Adrenal gland (tissue), 19 donors: ENCODE measurements at places on chromosomes 1 and 21. TPM values are rescaled to one million over a fixed set of nuclear protein-coding genes. Genes with fewer than 3 reads are reported as not detected.

RBM11 gene
- total RNA-seq: 53.7 TPM

- H3K4me1 ChIP-seq: no peaks in the 10 kb centered on the region
- DNase-seq: peak; percentile 77
- no peaks in the 10 kb centered on the region for H3K36me3 ChIP-seq
- H3K27ac ChIP-seq: no peak overlapping the region
- H3K27me3 ChIP-seq: no peaks in the 10 kb centered on the region
These were observed 18.7 kb downstream of the MFSD2A start for GRCh38 chr1:39973503-39974135.

CCDC30 gene
- 5.4 TPM for total RNA-seq

SLC6A9 gene
- 20.5 TPM for total RNA-seq

- no peak overlapping the region for H3K4me3 ChIP-seq
- no peaks in the 10 kb centered on the region for H3K27me3 ChIP-seq
- no peaks in the 10 kb centered on the region for H3K36me3 ChIP-seq
These were observed 18.0 kb downstream of the KIAA1614 start for GRCh38 chr1:180930687-180931086.

GRCh38 chr1:183632964-183633363 is 2.6 kb downstream of the ARPC5 start:
- H3K4me1 ChIP-seq: peaks cover 56% of the 10 kb centered on the region
- H3K4me3 ChIP-seq: no peak overlapping the region
- no peak for DNase-seq
- H3K27ac ChIP-seq: peak overlapping the region; percentile 49

- no peaks in the 10 kb centered on the region for H3K4me1 ChIP-seq
- no peak overlapping the region for H3K27ac ChIP-seq
- no peaks in the 10 kb centered on the region for H3K36me3 ChIP-seq
These were observed 114.1 kb downstream of the WDR3 start for GRCh38 chr1:118043624-118044023.

DNA sequence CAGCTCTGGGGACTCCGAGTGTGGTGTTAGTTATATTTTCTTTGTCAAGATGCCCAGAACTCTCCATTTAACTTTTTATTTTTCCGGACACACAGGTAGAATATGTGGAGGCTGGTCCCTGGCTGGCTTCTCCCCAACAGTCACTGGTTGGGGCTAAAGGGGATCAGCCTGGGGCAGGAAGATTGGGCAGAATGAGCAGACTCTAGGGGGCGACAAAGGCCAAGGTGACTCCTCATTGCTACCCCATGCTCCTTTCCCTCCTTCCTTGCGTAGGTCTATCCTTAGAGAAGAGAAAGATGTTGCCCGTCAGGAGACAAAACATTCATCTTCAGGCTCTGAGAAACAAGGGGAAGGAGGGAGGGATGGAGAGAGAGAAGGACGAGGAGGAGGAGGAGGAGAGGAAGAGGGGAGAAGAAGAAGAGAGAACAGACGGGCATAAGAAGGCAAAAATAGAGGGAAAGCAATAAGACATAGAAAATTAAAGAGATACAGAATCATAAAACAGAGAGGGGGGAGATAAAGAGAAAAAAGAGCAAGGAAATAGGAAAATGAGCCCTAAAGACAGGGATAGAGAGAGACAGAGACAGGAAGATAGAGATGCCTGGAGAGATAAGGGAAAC is 89.9 kb downstream of the FOXD2 start:
- DNase-seq: no peak
- H3K36me3 ChIP-seq: no peaks in the 10 kb centered on the region
- H3K4me1 ChIP-seq: peaks cover 2% of the 10 kb centered on the region
- no peaks in the 10 kb centered on the region for H3K27me3 ChIP-seq

GRCh38 chr1:187903223-187903622 is 1074.5 kb downstream of the PLA2G4A start:
- no peaks in the 10 kb centered on the region for H3K36me3 ChIP-seq
- H3K27ac ChIP-seq: no peak overlapping the region
- H3K4me3 ChIP-seq: no peak overlapping the region
- H3K4me1 ChIP-seq: no peaks in the 10 kb centered on the region
- no peaks in the 10 kb centered on the region for H3K27me3 ChIP-seq
- DNase-seq: no peak

GRCh38 chr1:69533343-69533742 is 34.4 kb upstream of the LRRC7 start:
- H3K27me3 ChIP-seq: no peaks in the 10 kb centered on the region
- no peak for DNase-seq
- H3K4me1 ChIP-seq: no peaks in the 10 kb centered on the region
- no peak overlapping the region for H3K27ac ChIP-seq
- no peaks in the 10 kb centered on the region for H3K36me3 ChIP-seq

- H3K36me3 ChIP-seq: no peaks in the 10 kb centered on the region
- no peak overlapping the region for H3K27ac ChIP-seq
- no peaks in the 10 kb centered on the region for H3K27me3 ChIP-seq
- DNase-seq: no peak
- H3K4me3 ChIP-seq: no peak overlapping the region
- H3K4me1 ChIP-seq: no peaks in the 10 kb centered on the region
These were observed 31.4 kb downstream of the SLC44A3 start for GRCh38 chr1:94851571-94851970.

KIF26B gene
- total RNA-seq: 3.1 TPM

GRCh38 chr1:204190212-204191211 is 5.8 kb downstream of the KISS1 start:
- no peak overlapping the region for H3K4me3 ChIP-seq
- H3K36me3 ChIP-seq: no peaks in the 10 kb centered on the region
- peaks cover 19% of the 10 kb centered on the region for H3K27me3 ChIP-seq
- H3K27ac ChIP-seq: no peak overlapping the region
- DNase-seq: no peak

GRCh38 chr1:236067854-236068454 is 3.1 kb upstream of the NID1 start:
- no peak overlapping the region for H3K27ac ChIP-seq
- no peaks in the 10 kb centered on the region for H3K36me3 ChIP-seq
- H3K4me3 ChIP-seq: no peak overlapping the region

DNA sequence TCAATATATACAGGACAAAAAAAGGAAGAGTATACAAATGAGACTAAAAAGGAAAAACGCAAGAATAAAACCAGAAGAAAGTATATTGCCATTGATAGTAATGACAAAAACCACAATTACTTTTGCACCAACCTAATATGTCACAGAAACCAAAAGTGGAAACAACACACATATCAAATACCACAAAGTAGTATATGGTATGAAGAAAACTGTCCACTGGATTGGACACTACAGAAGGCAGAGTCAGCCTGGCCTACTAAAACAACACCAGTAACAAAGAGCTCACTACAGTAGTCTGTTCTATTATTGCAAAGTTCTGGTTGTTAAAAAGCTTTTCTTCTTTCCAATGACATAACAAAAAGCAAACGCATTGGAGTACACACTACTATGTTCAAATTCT is 17.7 kb downstream of the TESK2 start:
- no peaks in the 10 kb centered on the region for H3K36me3 ChIP-seq
- H3K27me3 ChIP-seq: no peaks in the 10 kb centered on the region
- no peak overlapping the region for H3K4me3 ChIP-seq
- no peak overlapping the region for H3K27ac ChIP-seq
- DNase-seq: no peak
- H3K4me1 ChIP-seq: no peaks in the 10 kb centered on the region

SLC25A44 gene
- 19.1 TPM for total RNA-seq

- no peaks in the 10 kb centered on the region for H3K36me3 ChIP-seq
- peak overlapping the region; percentile 53 for H3K27ac ChIP-seq
- DNase-seq: peak; percentile 63
These were observed 38.0 kb downstream of the TMEM50B start for GRCh38 chr21:33441489-33442477.

- H3K4me3 ChIP-seq: peak overlapping the region; percentile 9
- no peaks in the 10 kb centered on the region for H3K27me3 ChIP-seq
- no peaks in the 10 kb centered on the region for H3K36me3 ChIP-seq
- peak overlapping the region; percentile 62 for H3K27ac ChIP-seq
- peak; percentile 98 for DNase-seq
- peaks cover 17% of the 10 kb centered on the region for H3K4me1 ChIP-seq
These were observed 16.3 kb upstream of the SARS1 start for GRCh38 chr1:109197158-109198042.

- H3K27ac ChIP-seq: no peak overlapping the region
- DNase-seq: peak; percentile 31
- peaks cover 3% of the 10 kb centered on the region for H3K27me3 ChIP-seq
- H3K36me3 ChIP-seq: no peaks in the 10 kb centered on the region
- no peak overlapping the region for H3K4me3 ChIP-seq
These were observed 21.8 kb downstream of the MMEL1 start for GRCh38 chr1:2611031-2611501.

S100A1 gene
- 0.97 TPM for total RNA-seq

MIXL1 gene
- 0.06 TPM for total RNA-seq

- no peak overlapping the region for H3K27ac ChIP-seq
- no peaks in the 10 kb centered on the region for H3K4me1 ChIP-seq
- DNase-seq: peak; percentile 68
- no peaks in the 10 kb centered on the region for H3K36me3 ChIP-seq
- H3K4me3 ChIP-seq: no peak overlapping the region
These were observed 9.2 kb downstream of the IKBKE start for GRCh38 chr1:206479183-206480125.

DNA sequence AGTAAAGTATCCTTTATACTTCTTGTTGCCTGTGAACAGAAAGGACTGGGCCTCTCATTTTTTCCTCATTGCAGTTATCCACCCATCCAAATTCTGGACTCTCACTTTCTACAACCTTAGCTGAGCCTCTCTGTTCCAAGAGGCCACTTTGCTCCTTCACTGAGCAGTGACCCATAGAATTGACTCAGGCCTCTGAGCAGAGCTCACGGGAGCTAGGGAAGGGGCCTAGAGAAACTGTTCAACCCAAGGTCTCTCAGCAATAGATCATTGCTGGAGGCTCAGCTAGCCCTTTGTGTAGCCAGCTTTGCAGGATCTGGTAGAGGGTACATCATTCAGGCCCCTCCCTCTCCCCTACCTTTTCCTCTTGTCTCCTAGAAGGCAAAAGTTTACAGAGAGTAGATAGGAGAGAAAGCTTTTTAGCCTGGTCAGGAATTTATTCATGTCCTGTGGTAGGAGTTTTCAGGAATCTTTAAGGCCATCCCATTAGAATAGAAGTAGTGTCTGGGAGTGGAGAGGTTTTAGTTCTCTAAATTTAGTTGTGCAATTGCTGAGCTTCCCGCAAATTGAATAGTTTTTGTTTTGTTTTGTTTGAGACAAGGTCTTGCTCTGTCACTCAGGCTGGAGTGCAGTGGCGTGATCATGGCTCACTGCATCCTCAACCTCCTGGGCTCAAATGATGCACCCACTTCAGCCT is 6.7 kb downstream of the INTS3 start:
- H3K4me3 ChIP-seq: no peak overlapping the region
- peaks cover 39% of the 10 kb centered on the region for H3K4me1 ChIP-seq
- peak; percentile 39 for DNase-seq
- no peaks in the 10 kb centered on the region for H3K27me3 ChIP-seq
- no peaks in the 10 kb centered on the region for H3K36me3 ChIP-seq

GRCh38 chr1:30052178-30052577 is 671.2 kb downstream of the MATN1 start:
- H3K27ac ChIP-seq: no peak overlapping the region
- H3K4me3 ChIP-seq: no peak overlapping the region
- H3K27me3 ChIP-seq: no peaks in the 10 kb centered on the region
- no peak for DNase-seq
- no peaks in the 10 kb centered on the region for H3K4me1 ChIP-seq

DNA sequence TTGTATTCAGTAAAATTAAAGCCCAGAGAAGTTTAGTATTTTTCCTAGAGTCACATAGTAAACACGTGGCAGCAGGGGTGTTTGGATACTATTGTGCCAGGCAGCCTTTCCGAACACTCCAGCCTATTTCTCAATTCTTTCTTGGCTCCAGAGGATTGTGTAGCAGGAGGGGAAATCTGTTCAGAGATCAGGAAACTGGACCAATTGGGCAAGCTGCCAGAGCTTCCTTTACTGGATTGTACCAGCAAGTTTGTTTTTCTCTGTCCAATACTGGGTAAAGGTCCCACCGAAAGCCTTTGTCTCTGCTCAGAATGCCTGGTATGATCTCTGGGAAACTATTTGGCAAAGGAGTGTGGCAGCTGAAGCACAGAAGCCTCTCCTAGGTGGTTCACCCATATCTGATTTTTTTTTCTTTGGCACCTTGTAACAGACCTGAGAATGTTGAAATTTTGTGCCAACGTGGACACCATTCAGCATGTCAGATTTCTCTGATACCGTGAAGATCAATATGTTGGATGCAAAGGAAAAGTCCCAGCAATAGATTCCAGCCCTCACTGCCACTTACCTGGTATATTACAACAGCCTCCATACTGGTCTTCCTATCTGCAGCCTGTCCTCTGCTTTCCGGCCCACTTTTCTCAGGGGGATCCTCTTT is 126.2 kb downstream of the FGGY start:
- no peak overlapping the region for H3K4me3 ChIP-seq
- H3K4me1 ChIP-seq: peaks cover 17% of the 10 kb centered on the region
- no peak overlapping the region for H3K27ac ChIP-seq
- H3K36me3 ChIP-seq: no peaks in the 10 kb centered on the region
- DNase-seq: peak; percentile 90

GJA8 gene
- total RNA-seq: not detected

SYCP1 gene
- not detected for total RNA-seq

HCN3 gene
- 1.5 TPM for total RNA-seq

OR2L5 gene
- total RNA-seq: not detected

DNA sequence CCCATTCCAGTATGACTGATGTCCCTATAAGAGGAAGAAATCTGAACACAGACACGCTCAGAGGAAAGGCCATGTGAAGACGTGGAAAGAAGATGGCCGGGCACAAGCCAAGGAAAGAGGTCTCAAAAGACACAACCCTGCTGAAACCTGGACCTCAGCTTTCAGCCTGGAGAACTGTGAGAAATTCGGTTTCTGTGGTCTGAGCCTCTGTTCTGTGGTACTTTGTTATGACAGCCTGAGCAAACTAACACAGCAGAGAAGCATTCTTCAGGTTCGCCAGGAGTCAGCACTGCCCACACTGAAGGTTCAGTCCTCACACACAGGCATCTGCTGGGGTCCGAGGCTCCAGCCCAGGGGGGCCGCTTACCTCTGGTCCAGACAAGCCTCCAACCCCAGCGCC is 37.7 kb downstream of the SEC16B start:
- H3K27me3 ChIP-seq: no peaks in the 10 kb centered on the region
- no peak for DNase-seq
- no peak overlapping the region for H3K27ac ChIP-seq
- H3K4me3 ChIP-seq: no peak overlapping the region
- H3K36me3 ChIP-seq: no peaks in the 10 kb centered on the region
- no peaks in the 10 kb centered on the region for H3K4me1 ChIP-seq

GRCh38 chr1:87150143-87150542 is 178.5 kb upstream of the LMO4 start:
- H3K4me3 ChIP-seq: no peak overlapping the region
- no peaks in the 10 kb centered on the region for H3K36me3 ChIP-seq
- no peaks in the 10 kb centered on the region for H3K4me1 ChIP-seq
- no peak overlapping the region for H3K27ac ChIP-seq
- no peak for DNase-seq

GRCh38 chr1:22139066-22139594 is 3.8 kb downstream of the WNT4 start:
- H3K4me1 ChIP-seq: peaks cover 13% of the 10 kb centered on the region
- peak; percentile 24 for DNase-seq
- no peak overlapping the region for H3K4me3 ChIP-seq
- H3K27me3 ChIP-seq: no peaks in the 10 kb centered on the region
- H3K36me3 ChIP-seq: no peaks in the 10 kb centered on the region
- no peak overlapping the region for H3K27ac ChIP-seq
